ENCODE measurements at places on chromosomes 6 and 20.
A peak's percentile ranks its signal among the peaks of the same experiment; 100 is the strongest.

GRCh38 chr20:32586291-32586690 is 1.2 kb upstream of the NOL4L start:
- DNase-seq, result no peak

- DNase-seq, result no peak
These were observed 41.2 kb downstream of the RPP21 start for GRCh38 chr6:30386166-30386565.

- no peak for DNase-seq
These were observed 216.2 kb downstream of the RNF144B start for GRCh38 chr6:18603361-18603760.

GRCh38 chr6:47028835-47029360 is 13.2 kb downstream of the ADGRF1 start:
- no peak for DNase-seq

DNA sequence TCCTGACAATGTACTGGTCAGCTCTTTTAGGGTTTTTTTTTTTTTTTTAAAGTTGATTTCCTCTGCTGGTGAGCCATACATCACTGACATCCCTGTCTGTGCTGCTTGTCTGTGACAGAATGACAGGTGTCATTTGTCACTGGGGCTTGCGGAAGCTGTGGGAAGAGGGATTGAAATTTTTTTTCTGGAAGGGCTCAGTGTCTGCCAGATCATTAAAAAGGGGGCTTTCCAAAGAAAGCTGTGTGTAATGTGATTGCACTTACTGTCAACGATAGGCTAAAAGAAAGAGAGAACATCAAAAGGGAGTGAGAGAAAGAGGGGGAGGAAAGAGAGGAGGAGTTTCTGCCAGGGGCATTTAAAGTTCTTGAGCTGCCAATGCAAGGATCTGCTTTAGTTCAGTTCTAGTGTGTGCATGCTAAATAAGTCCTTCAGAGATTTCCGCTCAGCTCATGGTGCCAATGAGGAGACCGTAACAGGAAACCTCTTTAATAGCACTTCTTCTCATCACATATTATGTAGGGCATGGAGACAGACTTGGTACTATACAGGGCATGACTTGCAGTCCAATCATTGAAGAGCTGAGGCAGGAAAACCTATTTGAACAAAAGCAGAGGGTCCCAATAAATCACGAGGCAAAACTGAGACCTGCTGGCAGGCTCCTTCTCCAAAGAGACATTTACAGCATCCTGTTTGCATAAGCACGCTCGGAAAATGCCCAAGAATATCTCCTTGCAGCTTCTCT is 177.2 kb downstream of the TSHZ2 start:
- no peak for DNase-seq

DNA sequence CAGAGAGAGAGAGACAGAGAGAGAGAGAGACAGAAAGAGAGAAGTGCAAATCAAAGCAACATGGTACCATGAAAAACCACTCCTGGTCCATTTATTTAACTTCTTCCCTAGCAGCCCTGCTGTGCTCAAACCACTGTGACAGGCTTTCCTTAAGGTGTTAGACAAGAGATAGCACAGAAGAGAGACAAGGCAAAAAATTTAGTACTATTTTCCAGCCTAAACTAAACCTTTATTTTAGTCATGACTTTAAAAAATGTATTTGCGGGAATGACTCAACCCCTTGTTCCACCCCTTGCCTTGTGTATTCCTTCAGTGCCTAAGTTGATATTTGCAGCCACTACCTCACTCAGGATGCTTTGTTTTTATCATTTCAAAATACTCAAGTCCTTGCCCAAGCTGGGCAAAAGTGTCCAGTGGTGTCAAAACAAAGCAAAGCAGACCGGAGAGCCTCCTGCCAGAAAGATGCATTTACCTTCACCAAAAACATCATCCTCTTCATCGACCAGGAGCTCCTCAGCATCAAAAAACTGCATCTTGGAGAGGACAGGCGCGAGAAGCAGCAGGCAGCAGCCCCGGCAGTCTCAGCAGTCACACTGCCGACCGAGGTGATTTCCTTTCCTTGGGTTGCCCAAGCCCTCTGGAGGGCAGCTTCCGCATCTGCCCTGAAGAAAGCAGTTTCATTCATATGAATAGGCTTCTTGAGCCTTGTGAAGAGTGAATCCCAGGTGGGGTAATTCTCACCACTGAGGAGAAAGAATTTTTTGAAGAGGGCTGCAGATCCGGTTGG is at the start of gene RIPOR2:
RIPOR2 (minus strand) TSS at position 595 of the 787 bp plus-strand sequence; CDS start at position 533, 62 bp downstream.
- DNase-seq, result peak; percentile 85

GRCh38 chr20:11274141-11274594 is 600.4 kb upstream of the JAG1 start:
- DNase-seq, result no peak

DNA sequence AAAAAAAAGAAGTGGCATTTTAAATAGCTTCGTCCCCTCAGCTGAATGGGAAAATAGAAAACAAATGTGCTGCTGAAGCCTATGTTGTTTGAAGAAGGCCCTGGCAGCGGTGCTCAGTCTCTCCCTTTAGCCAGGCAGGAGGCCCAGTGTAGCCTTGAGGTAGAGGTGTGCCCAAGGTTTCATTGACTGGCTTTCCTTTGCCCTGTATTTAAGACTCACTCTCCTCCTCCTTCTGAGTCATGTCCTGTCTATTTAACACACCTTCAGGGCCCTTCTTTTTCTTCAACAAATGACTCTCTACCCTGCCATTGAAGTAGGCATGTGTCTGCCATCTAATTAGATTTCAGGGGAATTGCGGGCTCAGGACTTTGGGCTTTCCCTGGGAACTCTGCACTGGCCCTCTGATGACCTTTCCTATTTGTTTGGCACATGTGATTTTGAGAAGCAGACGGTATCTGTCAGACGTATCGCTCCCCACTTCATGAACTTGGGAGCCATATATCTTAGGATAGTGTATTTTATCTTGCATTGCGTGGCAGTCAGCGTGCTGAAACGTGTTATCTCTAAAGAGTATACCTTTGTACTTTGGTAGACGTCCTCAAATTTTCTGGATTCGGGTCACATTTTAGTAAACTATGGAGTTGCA is 4.3 kb downstream of the TJAP1 start:
- no peak for DNase-seq

GRCh38 chr6:20868397-20869096 is 334.3 kb downstream of the CDKAL1 start:
- DNase-seq, result peak; percentile 48

Data from H9 (cell line).